Pulmonary artery endothelial cell (primary cell): ENCODE measurements at places on chromosomes 12 and 14. TPM values are rescaled to one million over a fixed set of nuclear protein-coding genes. Genes with fewer than 3 reads are reported as not detected.

DNA sequence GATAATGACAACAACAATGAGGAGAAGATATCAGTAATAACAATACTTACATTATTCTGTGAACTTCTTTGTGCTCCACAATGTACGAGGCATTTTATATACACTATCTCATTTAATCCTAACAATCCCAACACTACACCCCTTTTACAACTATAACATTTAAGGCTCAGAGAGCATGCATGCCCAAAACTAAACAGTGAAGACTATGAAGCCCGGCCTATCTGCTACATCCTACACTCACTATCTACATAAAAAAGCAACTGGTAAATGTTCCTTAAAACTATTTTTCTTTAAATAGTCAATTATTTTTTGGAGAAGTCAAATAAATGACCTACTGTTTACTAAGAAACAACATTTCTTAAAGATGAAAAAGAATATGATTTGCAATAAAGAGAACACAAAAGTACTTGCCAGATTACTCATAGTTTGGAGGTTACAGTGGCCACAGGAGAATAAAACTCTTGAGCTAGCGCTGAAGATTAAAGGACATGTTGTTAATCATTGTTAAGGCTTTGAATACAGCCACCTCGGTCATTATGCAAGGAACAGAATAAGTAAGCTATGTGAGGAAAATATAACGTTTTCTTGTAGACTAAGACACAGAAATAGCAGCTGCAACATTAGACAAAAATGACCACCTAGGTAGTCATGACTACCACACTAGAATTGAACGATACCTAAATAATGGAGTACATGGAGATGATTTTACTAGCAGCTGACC lies 56.7 kb downstream of the EPS8 start:
- DNase-seq: no peak

DNA sequence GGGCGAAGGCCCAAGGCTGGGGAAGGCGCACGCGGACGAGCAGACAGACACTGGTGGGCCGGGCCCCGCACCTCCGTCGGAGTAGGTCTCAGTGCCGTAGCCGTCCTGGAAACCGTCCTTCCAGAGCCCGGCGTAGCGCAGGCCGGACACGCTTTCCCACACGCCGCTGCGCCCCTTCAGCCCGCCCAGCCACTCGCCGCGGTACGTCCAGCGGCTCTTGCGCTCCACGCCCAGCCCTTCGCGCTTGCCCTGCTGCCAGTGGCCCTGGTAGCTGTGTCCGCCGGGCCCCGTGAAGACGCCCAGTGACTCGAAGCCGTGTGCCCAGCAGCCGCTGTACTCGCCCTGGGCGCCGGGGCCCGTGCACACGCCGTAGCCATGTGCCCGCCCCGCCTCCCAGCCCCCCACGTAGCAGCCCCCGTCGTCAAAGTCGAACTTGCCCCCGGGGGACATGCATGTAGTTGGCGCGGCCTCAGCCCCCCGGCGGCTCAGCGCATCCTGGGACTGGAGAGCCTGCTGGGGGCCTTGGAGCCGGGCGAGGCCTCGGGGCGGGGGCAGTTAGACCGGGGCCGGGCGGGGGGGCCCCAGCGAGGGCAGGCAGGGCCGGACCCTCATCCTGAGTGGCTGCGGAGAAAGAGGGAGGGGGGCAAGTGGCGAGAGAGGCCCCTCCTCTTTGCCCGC lies 1.4 kb downstream of the JPH4 start:
- no peak for DNase-seq

DNA sequence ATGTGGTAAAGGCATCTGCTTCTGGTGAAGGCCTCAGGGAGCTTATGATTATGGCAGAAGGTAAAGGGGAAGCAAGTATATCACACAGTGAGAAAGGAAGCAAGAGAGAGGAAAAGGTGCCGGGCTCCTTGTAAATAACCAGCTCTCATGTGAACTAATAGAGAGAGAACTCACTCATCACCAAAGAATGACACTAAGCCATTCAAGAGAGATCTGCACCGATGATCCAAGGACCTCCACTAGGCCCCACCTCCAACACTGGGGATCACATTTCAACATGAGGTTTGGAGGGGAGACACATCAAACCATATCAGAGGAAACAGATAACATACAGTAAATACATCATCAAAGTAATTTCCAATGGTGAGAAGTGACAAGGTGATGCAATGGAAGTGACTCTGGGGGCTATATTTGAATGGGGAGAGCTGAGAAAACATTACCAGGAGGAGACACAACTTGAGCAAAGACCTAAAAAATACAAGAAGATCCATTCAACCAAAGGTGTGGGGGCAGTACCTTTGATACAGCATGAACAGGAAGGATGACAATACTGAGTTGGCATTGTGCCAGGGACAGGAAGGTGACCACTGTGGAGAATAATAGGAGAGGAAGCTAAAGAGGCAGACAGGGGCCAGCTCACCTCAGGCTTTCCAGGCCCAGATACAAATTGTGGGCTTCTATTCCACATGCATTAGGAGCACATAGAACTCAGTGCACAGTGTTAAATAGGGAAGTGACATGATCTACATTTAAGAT lies 134.4 kb upstream of the GRIP1 start:
- no peak for DNase-seq

PZP gene
- total RNA-seq: 0.14 and 0.40 TPM in 2 replicates

DNA sequence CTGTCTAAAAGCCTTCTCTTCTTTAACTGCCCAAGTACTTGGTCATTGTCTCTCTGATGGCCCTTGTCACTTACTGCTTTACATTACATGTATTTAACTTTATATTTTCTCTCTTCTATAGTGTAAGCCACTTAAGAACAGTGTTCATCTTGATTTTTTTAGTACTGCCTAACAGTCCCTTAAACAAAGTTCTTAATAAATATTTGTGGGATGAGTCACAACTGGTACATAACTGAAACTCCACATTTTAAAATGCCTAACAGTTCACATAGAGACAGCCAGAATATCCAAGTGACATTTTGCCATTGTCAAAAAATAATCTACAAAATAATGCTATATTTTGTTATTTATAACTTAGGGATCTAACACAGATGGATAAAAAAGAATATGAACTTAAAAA lies 146.6 kb downstream of the STXBP6 start:
- no peak for DNase-seq

GRCh38 chr12:128603573-128604115 lies 220.1 kb downstream of the SLC15A4 start:
- no peak for DNase-seq

DNA sequence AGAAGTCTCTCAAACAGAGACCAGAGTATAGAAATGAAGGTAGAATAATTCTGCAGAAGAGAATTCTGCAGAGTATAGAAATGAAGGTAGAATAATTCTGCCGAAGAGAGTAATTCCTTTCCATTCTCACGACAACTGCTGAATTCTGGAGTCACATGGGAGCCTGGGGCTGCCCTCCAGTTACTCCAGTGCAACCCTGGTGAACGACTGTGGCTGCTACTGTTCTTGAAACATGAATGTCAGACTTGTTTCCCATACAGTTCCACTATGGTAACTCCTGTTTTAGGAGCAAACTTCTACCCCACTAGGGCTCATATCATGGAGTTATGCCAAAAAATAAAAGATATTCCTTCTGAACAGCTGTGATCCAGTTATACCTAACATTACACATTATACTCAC lies 164.4 kb downstream of the KICS2 start:
- no peak for DNase-seq

AKAP6 gene
- 0.18 and 0.26 TPM in 2 replicates for total RNA-seq

PGF gene
- total RNA-seq: 209 and 564 TPM in 2 replicates

CCDC184 gene
- 0.07 and 0.14 TPM in 2 replicates for total RNA-seq

DNA sequence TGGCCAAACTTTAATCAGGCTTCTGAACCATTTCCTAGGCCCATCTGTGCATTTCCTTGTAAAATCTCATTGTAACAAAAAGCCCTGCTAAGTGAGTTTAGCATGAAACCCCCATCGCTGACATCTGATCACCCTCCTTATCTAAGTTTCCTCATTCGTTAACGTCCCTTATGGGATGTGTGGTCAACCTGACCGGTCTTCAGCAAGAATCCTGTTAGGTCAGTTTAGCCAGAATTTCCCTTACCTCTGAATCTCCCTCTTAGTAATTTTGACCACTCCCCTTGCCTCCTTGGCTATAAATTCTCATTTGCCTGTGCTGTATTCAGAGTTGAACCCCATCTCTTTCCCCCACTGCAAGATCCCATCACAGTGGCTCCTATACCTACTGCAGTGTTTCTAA lies 239.3 kb downstream of the RMST start:
- DNase-seq: no peak

- DNase-seq: no peak
These were observed 52.3 kb upstream of the RFLNA start for GRCh38 chr12:124242529-124243065.

- no peak for DNase-seq
These were observed 13.9 kb downstream of the EVL start for GRCh38 chr14:100078997-100079725.

DNA sequence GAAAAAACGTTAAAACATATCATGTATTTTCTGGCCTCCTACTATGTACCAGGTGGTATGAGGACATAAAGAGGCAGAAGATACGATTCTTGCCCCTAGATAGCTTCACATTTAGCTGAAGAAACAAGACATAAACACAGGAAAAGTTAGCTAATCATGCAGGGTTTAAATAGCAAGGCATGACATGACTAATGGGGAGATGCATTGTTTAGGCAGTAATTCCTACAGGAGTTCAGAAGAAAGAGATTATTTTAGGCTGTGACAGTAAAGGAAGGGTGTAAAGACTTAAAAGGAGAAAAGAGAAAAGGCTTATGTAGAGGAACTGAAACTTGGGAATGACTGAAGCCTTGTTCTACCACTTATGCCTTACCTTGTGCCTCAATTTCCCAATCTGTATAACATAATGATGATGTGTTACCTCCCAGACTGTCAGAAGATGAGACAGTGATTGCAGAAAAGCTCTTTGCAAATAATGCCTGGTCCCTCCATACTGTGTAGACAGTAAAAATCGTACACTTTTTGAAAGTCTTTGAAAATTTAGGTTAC lies 44.4 kb downstream of the PRKCH start:
- no peak for DNase-seq

GRCh38 chr12:54358191-54358944 lies 5.9 kb downstream of the GPR84 start:
- no peak for DNase-seq

GRCh38 chr12:91387461-91388134 lies 205.0 kb upstream of the DCN start:
- DNase-seq: no peak

- no peak for DNase-seq
These were observed 83.4 kb downstream of the GAS2L3 start for GRCh38 chr12:100656856-100657255.

GRCh38 chr12:59675461-59675860 lies 79.6 kb downstream of the SLC16A7 start:
- DNase-seq: no peak

- DNase-seq: no peak
These were observed 71.0 kb downstream of the NPAS3 start for GRCh38 chr14:33009673-33010072.

DNA sequence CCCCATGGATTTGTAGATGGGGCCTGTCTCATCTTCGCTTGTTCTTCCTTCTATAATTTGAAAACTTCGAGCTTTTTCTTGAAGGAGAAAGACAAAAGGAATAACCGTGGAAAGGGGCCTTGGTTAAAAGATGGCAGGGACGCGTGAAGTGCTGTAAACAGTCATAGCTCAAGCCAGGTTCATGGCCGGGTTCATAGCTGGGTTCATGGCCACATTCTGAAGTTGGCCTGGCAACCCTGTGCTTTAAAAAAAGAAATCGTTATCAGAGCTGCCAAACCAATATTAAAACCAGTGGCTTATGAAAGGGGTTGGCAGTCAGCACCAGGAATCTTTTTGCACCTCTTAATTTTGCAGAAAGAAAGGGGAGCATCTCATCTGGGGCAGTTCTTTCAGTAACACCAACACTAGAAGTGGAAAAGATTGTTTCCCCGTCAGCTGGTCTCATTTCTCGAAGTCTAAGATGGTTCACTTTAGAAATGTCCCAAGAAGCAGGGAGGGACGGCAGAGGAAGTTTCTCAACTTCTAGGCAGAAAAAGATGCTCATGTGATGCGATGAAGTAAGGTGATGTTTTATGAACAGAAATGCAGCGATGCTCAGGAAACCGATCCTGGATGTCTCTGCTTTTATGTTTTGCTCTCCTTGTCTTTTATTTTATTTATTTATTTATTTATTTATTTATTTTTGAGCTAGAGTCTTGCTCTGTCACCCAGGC lies 193.1 kb upstream of the TBX3 start:
- no peak for DNase-seq

GRCh38 chr14:53628732-53629430 lies 327.7 kb downstream of the BMP4 start:
- DNase-seq: no peak

DNA sequence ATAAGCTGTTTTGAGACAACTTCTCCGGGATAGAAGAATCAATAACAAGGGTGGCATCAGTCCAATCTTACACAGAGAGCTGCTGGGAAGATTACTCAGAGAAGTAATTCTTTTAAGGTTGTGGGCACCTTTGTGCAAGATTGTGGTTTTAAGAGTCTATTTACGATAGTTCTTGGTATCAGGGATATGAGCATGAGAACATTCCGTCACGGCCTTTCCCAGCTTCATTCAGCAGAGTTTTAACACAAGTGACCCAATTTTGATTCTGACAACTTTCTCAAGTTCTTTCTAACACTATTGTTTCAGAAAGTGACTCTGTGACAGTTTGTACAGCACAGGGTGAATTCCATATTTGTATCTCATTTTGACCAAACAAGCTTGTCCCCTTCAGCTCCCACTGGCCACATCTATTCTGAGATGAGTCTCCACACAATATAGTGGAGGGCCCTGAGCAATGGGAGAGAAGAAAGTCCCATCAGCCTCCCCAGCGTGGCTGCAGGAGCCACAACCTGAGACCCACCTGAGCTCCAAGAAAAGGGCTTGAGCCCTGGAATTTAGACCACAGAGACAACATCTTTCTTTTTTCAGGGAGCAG lies 869.2 kb downstream of the TMEM121 start:
- no peak for DNase-seq

GRCh38 chr12:49284672-49285071 lies 10.3 kb upstream of the PRPH start:
- no peak for DNase-seq

GRCh38 chr14:103530390-103530789 lies 1.4 kb downstream of the TRMT61A start:
- DNase-seq: no peak

OR4E1 gene
- under 0.01 TPM in 1 of 2 replicates, not detected in the other for total RNA-seq

- DNase-seq: no peak
These were observed 883 bp upstream of the TBC1D15 start for GRCh38 chr12:71838676-71839075.

LRP10 gene
- total RNA-seq: 59.9 and 67.8 TPM in 2 replicates

- no peak for DNase-seq
These were observed 19.4 kb upstream of the FIGNL2 start for GRCh38 chr12:51867796-51868428.

GPD1 gene
- not detected in 2 replicates for total RNA-seq

- no peak for DNase-seq
These were observed 26.8 kb downstream of the IFT43 start for GRCh38 chr14:76012354-76012753.

APOLD1 gene
- 3.8 and 5.6 TPM in 2 replicates for total RNA-seq

DNA sequence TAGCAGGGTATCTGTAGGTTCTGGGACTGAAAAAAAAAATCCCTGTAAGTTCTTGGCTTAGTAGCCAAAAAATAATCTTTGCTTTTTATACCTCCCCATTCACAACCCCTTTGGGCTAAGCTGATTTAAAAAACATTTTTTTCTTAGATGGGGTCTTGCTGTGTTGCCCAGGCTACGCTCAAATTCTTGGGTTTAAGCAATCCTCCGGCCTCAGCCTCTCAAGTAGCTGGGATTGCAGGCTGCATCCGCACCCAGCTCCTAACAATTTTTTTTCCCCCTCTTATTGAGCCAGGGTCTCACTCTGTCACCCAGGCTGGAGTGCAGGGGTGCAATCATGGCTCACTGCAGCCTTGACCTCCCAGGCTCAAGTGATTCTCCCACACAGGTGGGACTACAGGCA lies 9.1 kb upstream of the ISM2 start:
- DNase-seq: no peak
